ENCODE measurements at places on chromosomes 2 and 18. TPM values are rescaled to one million over a fixed set of nuclear protein-coding genes. Genes with fewer than 3 reads are reported as not detected.
A peak's percentile ranks its signal among the peaks of the same experiment; 100 is the strongest.

GRCh38 chr2:75337016-75337415 is 137.7 kb upstream of the TACR1 start:
- no peak for DNase-seq

DNA sequence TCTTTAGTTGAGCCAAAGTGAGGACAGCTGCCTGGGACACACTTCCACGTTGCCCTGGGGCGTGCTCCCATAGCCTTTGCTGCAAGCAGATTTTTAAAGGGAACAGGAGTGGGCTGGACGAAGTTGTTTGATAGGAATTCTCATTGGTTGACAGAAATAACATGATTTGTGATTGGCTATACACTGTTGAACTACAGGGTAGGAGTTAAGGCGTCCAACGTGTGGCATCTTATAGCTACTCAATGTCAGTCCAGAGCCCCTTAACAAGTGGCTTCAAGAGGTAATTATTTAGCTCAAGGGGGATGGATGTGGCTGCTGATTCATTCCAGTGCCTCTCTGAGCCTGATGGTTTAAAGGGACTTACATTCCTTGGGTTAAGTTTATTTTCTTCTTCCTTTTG is 65.5 kb downstream of the ACAA2 start:
- no peak for DNase-seq

DNA sequence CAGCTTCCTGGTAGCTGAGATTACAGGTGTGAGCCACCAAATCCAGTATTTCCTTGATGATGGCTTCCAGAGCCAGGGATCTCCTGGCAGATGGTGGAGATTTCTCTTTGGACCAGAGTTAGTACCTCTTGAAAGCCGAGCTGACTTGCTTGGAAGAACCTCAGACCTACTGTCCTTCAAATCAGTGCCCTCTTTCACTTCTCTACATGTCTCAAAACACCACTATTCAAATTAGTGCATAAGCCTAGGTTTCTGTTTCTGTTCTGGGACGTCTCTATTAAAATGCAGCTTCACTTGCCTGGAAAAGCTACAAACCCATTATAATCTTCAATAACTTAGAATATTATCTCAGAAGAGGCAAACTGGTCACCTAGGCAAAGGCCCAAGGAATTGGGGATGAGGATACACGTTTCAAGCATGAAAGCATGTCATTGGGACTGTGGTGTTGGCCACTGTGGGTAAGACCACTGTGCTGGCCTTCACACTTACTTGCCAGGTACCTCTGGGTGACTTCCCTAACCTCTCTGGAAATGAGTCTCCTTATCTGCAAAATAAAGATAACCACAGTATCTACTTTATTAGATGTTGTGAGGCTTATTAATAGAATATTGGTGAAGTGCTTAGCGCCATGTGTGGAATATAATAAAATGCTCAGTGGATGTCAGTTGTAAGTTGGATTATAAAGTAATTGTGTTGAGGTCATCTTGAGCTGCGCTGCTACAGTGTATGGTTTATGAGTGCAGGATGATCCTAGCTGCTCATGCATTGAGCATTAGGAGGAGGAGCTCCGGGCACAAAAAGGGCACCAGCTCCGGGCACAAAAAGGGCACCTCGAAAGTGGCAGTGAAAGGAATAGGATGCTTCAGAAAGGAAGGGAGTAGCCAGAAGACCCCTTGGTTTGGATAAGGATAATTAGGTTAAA is 84.5 kb downstream of the DOCK10 start:
- no peak for DNase-seq

RNU2-63P gene
- total RNA-seq: 19.7 TPM

CLIP4 gene
- 21.8 TPM for total RNA-seq

DNA sequence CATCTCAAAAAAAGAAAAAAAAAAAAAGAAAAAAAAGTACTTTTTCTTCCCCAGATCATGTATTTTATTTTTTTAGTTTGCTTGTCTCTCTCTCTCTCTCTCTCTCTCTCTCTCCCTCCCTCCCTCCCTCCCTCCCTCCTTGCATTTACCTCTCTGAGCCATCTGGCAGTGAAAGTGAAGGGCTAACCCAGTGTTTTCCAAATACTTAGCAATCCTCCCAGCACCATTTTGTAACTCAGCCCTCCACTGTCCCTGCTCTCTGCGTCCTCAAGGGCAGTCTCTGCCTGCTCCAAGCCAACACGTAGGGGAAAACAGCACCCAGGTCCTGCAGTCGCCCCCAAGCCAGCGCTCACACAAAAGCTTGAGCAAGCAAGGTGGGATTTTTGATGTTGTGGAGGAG is 19.6 kb upstream of the TEX44 start:
- no peak for DNase-seq

CFC1 gene
- not detected for total RNA-seq

RETREG2 gene
- total RNA-seq: 52.5 TPM

DNA sequence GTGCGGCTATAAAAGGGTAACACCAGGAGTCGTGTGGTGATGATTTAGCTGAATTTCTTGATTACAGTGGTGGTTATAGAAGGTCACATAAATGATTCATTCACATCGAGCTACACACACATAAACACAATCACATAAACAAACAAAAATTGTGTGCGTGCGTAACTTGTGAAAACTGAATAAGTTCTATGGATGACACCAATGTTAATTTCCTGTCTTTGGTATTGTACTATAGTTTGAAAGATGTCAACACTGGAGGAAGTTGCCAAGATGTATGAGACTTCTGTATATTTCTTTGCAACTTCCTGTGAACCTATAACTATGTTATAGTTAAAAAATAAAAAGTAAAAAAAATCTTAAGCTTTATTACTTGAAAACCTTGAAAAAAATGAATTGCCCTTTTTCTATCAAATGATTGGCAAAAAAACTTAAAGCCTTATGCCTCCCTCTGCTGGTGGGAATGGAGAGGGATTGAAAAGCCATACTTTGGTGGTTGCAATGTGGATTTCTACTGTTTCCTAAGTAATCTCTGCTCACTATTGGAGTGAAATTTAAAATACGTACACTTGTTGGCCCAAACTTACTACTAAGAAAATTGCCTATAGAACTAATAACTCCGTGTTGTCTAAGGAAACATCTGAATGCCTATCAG is 227.7 kb downstream of the RPIA start:
- no peak for DNase-seq

DNA sequence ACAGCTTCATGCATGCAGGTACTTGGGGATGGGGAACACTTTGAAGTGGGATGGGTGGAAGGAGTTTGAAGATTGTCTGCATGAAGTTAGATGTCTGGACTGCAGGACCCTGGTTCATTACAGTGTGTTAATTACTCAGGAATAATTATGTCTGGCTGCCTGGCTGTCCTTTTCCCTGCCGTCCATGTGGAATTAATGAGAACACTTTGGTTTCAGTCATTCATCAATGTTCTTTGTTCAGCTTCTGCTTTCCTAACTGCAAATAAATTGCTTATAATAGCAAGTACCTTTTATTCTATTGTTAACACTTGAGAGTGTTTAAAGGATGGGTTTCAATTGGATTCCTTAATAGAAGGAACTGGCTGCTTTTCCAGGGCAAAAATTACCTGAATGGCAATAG is 35.8 kb downstream of the MTCL1 start:
- no peak for DNase-seq

CNRIP1 gene
- not detected for total RNA-seq

STK36 gene
- total RNA-seq: 17.9 TPM

REG1B gene
- total RNA-seq: not detected

BOLL gene
- not detected for total RNA-seq

DNA sequence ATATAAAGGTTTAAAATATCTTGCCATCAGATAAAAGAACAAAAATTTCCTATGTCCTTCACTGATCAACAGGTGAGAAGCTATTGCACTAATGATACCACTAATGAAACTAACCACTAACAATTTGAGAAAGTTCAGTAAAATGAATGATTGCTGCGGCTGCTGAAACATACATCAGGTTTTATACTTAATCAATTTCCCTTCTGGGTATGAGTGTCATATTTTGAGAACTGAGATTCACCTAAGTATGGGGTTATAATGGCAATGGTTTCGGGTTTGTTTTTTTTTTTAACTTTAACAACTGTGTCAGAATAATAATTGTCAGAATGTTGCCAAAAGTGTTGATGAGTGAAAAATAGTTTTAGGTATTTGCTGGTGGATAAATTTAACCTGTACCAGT is 151.3 kb upstream of the SLC39A10 start:
- no peak for DNase-seq

NT5DC4 gene
- not detected for total RNA-seq

- DNase-seq: no peak
Measured at GRCh38 chr18:63378919-63379638, 12.1 kb upstream of the KDSR start.

DNA sequence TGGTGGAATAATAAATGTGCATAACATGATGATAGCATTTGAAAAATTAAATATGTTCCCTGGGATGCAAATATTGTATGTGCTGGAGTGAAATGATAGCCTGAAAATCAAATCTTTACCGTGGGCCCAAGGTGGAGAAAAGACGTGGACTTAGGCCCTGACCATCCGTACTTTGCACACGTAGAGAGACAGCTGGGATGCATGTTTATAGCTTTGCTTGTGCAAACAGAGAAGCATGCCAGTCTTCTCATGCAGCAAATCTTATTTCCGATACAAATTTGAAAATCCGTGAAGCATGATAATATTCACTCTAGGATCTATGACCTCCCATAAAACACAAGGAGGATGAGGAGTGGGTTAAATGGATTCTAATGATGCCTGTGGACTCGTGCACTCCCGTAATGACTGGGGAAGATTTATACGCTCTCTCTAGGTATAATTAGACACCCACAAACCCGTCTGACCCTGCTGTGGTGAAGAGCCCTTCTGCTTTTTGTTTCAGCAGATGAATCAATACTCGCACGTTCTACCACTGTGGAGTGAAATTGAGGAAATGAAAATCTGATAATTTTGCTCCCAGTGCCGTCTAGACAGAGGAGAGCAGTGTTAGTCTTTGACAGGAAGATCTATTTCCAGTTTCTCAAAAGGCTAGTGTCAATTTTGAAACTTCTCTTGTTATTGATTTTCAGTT is 810.3 kb upstream of the SALL3 start:
- DNase-seq: no peak

- peak; percentile 47 for DNase-seq
Measured at GRCh38 chr2:18520451-18521425, 39.7 kb downstream of the RDH14 start.
